BJ (cell line): ENCODE measurements at places on chromosomes 4 and X. TPM values are rescaled to one million over a fixed set of nuclear protein-coding genes. Genes with fewer than 3 reads are reported as not detected.

DNA sequence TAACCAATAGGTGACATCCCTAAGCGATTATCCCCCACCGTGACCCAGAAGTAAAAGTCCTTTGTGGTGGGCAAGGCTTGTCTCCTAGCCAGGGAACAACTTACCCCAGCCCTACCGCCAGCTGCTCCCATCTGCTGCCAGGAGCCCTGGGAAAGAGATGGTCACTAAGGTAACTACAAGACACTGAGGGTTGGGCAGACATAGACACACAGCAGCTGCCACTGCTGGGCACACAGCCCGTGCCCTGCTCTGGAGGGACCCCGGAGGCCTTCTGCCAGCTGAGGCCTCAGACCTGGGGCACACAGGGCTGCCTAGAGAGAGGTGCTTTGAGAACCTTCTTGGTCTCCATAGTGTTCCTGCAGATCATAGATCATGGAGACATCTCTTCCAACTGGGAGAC is 53.0 kb upstream of the PROM1 start:
- no peak for DNase-seq

DNA sequence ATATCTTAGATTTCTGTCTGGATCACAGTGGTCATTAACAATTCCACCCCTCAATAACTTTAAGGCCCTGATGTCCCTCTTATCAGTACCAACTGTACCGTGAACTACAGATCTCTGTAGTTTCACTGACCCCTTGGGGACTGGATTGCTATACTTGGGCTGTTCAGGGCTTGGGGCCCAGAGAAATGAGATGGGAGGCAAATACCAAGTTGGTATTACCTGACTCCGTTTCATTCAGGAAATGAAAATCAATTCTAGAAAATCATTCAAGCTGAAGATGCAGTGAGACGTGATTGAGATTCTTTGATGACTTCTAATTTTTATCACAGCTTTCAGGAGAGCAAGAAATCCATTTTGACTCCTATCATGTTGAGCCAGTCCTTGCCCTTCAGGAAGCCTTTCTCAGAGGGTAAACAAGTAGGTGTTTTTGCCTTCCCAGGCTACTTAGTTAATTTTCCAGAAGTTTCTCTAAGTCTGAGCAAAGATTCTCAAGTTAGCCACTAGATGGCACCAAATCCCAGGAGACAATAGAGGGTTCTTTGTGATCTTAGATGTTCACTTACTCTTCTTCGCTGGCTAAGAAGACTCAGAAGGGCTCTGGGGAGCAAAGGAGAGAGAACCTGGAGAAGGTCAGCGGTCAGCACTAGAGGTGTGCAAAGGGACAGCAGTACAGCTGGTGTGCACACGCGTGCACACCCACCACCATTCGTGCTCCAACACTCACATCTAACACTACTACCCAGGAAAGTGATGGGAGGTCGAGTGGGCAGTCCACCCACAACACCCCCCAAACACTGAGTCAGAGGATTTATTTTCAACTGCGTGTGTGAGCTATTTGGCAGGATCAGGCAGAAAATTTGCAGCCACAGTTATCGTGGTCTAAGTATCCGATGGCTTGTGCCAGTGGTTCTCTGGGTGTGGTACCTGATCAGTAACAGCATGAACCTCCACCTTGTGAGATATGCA is 7.4 kb downstream of the HNRNPH2 start:
- no peak for DNase-seq

DNA sequence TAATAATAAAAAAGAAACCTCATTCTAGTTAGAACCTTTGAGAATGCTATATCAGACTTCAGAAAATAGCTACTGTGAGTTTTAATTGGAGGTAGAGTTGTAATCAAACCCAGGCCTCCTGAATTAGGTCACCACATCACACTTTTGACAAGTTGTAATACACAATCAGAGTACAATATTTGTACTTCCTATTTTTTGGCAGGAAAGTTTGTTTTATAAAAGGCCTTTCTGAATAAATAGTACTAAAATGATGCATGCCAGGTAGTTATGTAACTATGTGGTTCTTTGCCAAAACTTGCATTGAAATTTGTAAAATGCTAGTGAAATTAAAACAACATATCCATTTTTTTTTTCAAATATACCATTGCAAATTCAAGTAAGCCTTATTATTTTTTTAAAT is 26.8 kb downstream of the ADH7 start:
- no peak for DNase-seq

- peak; percentile 39 for DNase-seq
Measured at GRCh38 chrX:40933706-40934425, 151.4 kb upstream of the USP9X start.

DNA sequence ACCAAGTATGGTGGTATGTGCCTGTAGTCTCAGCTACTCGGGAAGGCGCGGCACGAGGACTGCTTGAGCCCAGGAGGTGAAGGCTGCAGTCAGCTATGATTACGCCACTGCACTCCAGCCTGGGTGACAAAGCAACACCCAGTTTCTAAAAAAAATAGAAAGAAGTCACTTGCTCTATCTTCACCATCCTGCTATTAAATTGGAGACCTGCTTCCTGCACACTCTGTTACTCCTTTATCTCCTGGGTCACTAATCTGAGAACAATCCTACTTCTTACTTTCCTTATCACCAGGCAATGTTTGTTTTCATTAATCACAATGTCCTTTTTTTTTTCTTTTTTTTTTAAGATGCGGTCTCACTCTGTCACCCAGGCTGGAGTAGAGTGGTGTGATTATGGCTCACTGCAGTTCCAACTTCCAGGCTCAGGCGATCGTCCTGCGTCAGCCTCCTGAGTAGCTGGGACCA is 16.2 kb downstream of the PRKX start:
- DNase-seq = no peak

- no peak for DNase-seq
Measured at GRCh38 chr4:105352826-105353225, 121.0 kb downstream of the PPA2 start.

DNA sequence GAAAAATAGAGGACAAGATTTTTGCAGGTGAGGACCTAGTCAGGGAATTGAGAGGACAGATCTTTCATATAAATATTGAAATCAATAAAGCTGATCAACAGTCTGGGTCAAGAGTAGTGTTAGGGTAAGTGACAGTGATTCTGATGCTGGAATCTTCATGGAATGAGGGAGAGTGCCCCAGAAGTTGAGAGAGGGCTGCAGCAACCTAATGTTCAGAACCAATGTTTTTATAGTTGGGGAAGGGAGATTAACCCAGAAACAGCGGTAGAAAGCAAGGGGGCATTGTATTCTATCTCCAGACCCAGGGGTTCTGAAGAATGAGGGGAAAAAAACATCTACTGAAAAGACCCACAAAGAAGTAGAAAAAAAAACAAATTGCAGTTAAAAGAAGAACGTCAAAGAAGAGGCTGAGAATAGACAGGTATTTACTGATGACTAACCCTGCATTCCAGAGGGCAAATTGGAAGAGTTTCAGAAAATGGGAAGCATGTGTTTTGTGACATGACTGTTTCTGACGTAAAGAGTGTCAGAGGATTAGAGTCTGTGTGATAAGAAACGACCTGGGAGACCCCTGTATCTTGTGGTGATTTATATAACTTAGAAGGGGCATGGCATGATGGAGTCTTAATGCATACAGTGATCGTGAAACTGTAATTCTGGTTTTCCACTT is 819.6 kb upstream of the EPHA5 start:
- DNase-seq = peak; percentile 35

- no peak for DNase-seq
Measured at GRCh38 chr4:40856840-40857362, 107.1 kb downstream of the NSUN7 start.

- no peak for DNase-seq
Measured at GRCh38 chr4:84956014-84956413, 10.5 kb downstream of the WDFY3 start.

DNA sequence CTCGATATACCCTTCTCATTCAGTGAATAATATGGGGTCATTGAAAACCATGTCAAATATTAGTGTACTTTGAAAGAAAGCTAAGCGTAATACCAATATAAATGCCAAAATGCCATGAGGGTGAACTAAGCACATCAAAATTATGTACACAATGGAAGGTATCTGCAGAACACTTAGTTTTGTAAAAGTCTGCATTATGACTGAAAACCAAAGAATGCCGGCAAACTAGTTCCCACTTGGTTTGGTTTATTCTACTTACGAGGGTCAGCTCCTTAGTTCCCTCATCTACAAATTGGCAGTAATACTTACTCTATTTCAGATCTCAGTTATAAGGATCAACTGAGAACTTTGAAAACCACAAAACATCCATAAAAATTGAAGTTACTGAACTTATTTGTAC is 27.3 kb downstream of the RPS6KA6 start:
- no peak for DNase-seq

DNA sequence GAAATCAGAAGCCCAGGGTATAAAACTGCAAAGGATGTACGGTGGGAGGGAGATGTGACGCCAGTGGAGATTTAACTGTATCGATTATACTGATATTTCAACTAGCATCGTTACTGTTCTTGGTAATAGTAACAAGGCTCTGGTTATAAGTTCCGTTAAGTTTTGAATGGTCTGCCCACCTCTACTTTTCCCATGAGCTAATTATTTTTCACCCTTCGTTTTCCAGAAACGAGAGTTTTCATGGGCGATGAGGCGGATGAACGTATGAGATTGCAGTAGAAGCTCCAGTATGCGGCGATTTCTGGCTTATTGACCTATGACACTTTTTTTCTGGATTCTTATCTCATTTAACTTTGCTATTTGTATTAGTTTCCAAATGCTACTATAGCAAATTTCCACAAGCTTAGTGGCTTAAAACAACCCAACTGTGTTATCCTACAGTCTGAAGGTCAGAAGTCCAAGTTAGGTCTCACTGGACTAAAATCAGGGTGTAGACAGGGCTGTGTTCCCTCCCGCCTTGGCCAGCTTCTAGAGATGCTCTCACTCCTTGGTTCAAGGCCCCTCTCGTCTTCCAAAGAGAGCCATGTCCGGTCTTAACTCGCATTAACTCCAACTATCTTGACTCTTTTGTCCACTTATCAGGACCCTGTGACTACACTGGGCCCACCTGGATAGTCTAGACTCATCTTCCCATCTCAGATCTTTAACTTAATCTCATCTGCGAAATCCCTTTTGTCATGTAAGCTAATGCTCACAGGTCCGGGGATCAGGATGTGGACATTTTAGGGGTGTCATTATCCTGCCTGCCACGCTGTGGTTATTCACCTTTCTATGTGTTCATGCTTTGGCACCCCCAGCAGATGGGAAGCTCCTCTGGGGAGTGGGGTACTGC is 122.5 kb downstream of the IRF2 start:
- DNase-seq = no peak

DNA sequence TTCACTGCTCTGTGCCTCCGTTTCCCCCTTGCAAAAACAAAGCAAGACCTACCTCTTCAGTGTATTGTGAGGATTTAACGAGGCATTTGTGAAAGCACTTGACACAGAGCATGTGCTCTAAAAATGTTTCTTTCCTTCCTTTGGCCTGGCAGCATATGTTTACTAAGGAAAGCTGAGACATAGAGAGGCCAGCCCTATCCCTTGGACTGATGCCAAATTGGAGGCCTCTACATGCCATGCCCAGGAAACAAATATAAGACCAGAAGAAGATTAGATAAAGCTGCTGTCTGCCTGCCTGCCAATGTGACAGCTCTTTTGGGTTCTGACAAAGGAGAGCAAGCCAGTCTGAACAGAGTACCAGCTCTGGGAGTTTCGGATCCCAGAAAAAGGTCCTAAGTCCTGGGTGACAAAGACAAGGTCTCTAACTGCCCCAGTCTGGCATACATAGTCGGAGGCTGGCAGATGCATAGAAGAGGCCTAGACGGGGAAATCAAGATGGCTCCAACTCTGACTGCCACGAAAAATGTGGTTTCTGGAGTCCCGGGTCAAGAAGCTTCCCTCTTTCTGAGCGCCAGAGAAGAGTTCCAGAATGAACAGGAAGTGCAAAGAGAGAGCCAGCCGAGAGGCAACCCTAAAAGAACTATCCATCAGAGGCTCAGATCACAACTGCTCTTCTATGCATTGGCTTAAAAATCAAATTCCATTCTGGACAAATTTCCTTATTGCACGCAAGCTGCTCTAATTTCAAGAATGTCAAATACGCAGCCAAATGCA is 25.8 kb downstream of the OTUD6A start:
- no peak for DNase-seq

DNA sequence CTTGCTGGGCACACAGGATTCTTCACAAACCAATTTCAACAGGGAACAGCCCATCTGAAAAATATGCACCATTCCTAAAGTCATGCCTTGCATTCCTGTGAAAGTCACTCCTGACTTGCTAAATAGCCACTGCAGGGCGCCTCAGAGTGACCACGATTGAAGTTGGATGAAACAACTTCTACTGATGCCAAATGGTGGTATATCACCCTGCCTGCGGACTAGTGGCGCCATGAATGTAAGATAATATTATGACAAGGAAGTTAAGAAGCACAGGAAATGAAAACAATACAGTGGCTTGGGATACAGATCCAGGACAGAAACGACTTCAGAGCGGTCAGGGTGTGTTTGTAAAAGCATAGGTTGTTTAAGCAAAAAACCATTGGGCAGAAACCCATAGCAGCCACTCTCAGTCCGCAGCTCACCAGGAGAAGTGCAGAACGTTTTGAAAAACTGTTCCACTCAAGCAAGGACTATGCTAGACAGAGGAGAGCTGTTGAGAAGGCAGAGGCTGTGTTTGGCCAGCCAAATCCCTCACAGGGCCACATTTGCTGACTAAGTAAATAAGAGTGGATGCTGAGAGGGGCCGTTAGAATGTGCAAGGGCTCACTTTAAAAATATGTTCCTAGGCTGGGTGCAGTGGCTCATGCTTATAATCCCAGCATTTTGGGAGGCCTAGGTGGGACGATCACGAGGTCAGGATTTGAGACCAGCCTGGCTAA is 250.4 kb downstream of the PTTG2 start:
- no peak for DNase-seq

GRCh38 chr4:11636031-11636430 is 207.3 kb upstream of the HS3ST1 start:
- DNase-seq = no peak

- no peak for DNase-seq
Measured at GRCh38 chr4:40626183-40626990, 3.3 kb downstream of the RBM47 start.

GRCh38 chr4:56990109-56990905 is 11.6 kb downstream of the POLR2B start:
- DNase-seq = no peak

- DNase-seq = no peak
Measured at GRCh38 chrX:155112171-155112570, 40.9 kb downstream of the BRCC3 start.

DNA sequence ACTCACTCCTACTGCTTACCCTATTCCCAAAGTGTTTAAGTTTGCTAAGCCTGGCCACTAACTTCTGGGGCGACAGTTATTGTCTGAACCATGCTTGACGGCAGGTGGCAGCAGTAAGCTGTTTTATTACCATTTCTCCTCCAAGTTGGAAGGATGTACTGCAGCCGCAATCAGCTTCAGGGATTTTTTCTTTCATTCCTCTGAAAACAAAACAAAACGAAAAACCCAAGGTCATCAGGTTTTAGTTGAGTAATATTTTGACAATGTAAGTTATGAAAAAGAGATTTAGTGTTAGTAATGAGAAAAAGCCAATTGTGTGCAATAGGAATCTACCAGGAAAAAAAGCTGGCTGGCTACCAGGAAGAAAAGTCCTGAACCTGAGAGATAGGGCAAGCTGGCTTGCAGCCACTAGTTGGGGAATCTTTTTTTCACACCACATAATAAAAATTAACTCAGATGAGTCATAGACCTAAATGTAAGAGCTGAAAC is 13.2 kb upstream of the RAB9B start:
- DNase-seq = peak; percentile 56

CCSER1 gene
- polyA plus RNA-seq = not detected in 2 replicates

ARMCX4 gene
- 2.5 and 3.6 TPM in 2 replicates for polyA plus RNA-seq

CTAG2 gene
- not detected in 2 replicates for polyA plus RNA-seq

UGT2A1 gene
- polyA plus RNA-seq = not detected in 2 replicates

ARMCX1 gene
- 18.9 and 20.9 TPM in 2 replicates for polyA plus RNA-seq

SMARCA1 gene
- polyA plus RNA-seq = 13.9 and 36.7 TPM in 2 replicates

ZFP42 gene
- polyA plus RNA-seq = not detected in 2 replicates

ATP2B3 gene
- 0.02 TPM in 1 of 2 replicates, not detected in the other for polyA plus RNA-seq

RS1 gene
- polyA plus RNA-seq = not detected in 2 replicates
